ENCODE measurements at places on chromosomes 2 and 18.

DNA sequence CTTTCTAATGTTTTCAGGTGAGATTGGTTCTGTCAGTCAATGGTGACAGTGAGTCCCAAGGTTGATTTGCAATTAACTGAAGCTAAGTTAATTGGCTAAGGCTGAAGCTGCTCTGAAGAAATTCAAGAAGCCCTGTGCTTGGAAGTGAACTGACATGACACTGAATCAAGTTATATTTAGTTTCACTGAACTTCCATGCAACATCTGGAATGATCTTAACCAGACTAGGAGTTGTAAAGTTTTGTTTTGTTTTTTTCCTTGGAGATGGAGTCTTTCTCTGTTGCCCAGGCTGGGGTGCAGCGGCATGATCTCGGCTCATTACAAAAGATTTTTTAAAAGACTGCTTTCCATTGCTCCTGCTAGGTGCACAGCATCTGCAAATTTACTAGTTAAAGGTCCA, 11.4 kb downstream of the SERPINB5 start:
- DNase-seq, result no peak

DNA sequence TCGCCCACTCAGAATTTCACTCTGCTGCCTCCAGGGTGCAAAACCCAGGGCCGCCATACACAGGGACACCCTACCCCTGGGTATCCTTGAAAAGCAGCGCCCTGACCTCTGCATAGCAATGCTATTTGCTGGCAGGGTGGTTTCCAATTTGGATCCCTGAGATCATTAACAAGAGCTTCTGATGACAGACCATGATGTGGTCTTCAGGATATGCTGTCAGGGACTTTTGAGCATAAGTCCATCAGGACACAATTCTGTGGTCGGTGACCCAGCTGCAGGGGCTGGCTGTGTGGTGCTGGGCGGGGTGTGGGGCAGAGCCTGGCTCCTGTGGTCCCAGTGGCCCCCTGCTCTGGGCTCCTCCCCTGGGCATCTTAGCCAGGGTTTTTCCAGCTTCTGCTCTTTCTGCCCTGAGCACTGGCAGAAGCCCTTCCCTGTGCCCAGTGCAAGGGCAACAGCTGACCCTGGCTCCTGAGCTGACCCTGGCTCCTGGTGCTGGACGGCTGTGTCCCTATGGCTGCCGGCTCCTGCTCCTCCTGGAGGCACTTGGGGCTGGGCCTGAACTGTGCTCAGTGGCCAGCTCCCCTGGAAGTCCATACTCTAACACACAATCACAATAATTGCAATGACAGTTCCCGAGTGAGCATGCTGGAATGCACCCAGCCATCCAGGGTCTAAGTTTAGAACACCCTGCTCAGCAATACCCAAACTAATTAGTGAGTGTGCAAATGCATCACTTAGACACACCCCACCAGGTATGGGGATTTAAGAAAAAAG, 271.5 kb downstream of the HDAC4 start:
- DNase-seq, result no peak

DNA sequence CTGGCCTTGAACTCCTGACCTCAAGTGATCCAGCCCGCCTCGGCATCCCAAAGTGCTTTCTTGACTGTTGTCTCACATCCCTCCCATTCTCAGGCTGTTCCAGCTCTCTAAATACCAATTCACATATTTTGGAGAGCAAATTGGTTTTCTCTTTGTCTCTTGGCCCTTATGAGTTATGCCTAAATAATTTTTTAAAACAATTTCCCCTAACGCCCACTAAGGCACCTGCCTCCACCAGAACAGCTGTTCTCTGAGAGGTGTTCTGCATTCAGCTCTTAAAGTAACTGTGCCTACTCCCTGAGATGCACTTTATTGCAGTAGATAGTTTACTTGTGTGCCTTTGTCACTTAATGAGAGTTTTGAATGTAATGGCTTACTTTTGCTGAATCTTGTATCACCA, 6.9 kb downstream of the CCDC195 start:
- DNase-seq, result no peak

DNA sequence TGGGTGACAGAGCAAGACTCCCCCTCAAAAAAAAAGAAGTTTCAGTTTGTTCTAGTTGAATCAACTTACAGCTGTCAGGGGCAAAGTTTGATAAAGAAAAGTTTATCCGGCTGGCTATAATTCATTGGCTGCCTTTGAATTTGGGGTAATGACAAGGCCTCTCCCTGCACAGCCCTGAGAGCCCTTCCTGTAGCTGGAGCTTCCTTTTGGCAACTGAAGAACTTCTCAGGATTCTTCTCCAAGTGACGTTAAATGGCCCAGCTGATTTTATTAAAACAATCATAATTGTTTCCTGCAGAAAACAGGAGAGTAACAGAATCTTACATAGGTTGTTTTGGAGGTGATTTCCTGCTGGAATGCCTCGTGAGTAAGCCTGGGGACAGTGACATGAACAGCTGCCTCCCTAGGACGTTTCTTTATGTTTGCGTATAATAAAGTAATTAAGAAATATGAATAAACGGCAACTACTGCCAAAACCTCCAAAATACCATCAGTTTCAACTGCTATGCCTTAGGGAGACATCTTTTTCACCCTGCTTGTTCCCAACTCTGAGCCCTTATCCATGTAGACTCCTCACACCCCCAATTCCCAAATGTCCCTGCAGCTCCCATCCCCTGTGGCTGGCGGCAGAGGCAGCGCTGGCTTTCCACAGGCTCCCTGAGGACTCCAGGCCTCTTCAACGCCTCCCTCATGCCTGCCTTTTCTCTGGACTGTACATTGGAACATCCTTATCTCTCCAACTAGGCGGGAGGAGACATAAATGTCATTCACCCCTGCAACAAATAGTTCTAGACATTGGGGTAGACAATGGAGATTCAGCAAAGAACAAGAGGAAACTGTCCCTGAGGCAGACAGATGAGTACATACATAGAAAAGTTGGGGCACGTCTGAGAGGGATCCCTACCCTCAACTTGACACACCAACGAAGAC, 59.2 kb upstream of the FZD7 start:
- no peak for DNase-seq

DNA sequence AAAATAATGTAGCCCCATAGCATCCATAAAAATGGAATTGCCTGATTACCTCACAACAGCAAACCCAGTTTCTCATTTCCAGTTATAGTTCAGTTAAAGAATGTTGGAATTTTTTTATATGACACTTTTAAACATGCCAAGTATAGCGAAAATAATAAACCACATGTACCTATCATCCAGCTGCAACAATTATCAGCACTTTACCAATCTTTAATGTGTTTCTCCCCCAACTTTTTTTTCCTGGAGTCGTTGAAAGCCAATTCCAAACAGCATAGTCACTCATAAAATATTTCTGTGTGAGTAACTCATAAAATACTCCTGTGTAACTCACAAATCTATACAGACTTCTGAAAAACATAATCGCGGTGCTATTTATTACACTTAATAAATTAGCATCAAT, 38.1 kb downstream of the SMAD4 start:
- DNase-seq, result no peak

DNA sequence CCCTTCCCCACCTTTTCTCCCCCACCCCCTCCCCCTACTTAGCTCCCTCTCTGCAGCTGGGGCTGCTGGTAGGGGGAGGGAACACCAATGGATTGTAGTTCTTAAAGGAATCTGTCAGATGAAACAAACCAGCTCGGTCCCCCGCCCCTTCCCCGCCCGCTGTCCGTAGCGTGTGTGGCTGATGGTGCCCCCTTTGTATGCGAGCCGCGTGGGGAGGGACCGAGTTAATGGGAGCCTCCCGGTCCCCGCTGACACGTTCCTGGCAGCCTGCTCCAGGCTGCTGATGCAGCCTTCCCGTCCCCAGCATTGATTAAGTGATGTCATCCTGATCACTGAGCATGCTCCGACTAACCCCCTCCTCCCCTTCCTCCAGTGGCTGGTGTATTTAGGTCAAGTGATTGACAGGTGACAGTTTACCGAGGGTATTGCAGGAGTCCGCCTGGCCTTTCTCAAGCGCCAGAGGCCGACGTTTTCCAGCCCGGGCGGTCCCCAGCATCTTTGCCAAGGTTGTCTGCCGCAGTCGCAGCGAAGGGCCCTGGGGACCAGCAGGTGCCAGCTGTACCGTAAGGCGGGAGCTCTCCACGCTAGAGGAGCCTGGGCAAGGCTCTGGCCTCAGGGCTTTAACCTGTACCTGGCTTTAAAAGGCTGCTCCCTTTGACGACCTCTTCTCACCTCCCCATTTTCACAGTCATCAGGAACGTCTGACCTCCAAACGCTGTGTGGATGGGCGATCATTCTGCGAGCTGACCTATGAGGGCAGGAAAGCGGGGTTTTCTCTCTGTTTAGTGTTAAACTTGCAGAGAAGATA, 1.8 kb downstream of the KIF5C start:
- DNase-seq, result no peak

GRCh38 chr2:166628478-166629136, 134.6 kb upstream of the SCN7A start:
- DNase-seq, result no peak

DNA sequence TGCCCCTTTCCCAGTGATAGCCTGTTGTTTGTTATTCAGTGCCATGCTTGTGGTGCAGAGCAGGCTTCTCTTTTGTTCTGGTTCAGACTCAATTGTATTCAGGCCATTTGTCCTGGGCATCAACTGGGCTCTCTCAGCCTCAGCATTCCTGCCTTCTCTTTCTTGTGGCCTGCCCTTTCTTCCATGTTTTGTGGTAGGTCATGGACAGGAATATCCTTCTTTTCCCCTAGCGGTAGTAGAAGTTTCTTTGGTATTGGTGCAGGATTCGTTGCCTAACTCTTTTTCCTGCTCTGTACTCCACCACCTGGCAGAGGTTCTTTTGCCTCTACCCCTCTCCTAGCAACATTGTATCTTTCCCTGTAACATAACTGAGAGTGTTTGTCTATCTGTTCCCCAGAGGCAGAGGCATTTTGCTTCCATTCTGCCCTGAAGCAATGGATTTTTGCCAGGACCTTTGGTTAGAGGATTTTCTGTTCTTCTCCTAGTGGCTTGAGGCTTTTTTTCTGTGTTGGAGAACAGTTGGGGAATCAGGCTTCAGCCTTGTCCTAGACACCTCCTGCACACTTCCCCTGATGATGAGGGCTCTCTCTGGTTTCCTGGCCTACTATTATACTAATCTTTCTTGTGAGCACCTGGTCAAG, 68.5 kb downstream of the NCOA1 start:
- DNase-seq, result no peak

DNA sequence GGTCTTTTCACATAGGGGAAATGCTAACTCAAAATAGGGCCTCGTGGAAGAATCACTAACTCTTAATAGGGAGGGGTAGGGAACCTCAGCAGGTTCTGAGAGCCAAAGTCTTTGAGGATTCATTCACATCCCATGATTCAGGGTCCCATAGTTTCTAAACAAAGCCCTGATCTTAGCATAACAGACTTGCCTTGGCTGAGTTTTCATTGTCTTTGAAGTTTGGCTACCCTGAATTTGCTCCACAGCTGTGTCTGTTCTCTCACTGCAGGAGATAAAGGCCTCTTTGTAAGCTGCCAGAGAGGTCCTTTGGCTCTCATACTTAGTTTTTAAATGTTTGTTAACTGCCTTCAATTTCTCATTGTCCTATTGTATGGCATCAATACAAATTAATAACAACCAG, 54.5 kb downstream of the ZDBF2 start:
- no peak for DNase-seq

DNA sequence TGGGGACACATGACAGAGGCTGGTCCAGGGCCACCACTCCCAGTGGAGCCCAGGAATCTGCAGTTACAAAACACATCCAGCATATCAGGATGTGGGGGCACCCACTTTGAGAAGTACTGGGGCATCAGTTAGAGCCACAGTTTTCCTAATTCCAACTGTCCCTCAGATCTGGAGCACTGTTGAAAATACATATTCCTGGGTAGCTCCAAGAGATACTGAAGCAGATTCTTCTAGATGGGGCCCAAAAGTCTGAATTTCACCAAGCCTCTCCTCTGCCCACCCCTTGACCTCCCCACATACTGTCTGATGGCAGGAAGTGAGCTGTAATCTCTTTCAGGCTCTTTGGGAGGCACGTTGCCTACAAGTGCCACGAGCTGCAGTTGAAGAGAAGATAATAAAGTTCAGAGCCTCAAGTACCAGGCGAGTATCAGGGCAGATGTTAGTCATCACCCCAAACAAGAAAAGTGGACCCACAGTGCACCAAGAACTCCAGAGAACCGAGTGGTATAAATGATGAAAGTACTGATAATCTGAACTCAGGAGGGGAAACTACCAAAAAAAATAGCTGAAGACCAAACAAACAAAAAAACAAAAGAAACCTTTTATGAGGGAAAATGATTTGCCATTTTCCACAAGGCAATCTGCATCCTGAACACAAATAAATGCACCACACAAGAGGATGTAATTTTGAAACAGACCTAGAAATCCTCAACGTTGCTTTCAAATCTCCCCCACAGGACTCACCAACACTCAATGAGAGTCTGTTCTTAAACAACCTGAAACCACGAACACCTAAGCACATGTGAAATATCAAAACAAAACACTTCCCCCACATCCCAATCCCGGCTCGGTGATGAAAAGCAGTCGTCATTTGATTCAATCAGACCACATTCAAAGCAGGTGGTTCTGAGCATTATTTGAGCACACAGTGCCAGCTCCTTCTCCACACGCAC, 98.7 kb downstream of the TCF4 start:
- no peak for DNase-seq

GRCh38 chr2:235746257-235746934, 252.6 kb downstream of the AGAP1 start:
- DNase-seq, result no peak

DNA sequence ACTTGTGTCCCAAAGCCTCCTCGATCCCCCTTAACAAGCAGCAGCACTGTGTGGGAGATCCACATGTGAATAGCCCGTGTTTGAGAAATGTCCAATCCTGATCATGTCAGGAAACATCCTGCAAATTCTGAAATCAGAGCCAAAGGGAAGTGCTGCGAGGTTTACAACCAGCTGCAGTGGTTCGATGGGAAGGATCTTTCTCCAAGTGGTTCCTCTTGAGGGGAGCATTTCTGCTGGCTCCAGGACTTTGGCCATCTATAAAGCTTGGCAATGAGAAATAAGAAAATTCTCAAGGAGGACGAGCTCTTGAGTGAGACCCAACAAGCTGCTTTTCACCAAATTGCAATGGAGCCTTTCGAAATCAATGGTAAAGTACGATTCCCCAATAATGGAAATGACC, at the start of gene MARCO:
Gene MARCO, plus strand, starts transcription at position 164 of the 400 bp plus-strand sequence. Its CDS starts 107 bp downstream, at position 271.
- DNase-seq, result no peak

DNA sequence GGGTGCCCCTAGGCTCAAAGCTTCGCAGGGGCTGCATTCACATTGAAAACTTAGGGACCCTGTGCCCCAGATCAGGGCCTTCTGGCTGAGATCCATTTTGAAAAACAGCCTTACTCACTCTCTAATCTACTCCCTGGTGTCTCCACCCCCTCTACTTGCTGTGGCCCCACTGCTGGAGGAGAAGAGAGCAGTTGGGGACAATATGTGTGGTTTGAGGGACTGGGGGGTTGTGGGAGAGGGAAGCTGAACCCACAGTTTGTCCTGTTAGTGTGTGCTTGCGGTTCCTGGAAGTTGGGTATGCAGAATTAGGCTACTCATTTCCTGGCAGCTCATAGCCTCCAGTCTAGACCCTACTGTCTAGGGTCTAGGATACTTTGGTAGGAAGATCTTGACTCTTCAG, 211.4 kb downstream of the PRKCE start:
- no peak for DNase-seq

- DNase-seq, result no peak
Measured at GRCh38 chr18:78658531-78658930, 321.1 kb upstream of the SALL3 start.

GRCh38 chr18:73235491-73235890, 367.7 kb upstream of the NETO1 start:
- DNase-seq, result no peak

- no peak for DNase-seq
Measured at GRCh38 chr2:131475831-131476230, at the start of gene TUBA3D. TUBA3D (plus strand) TSS chr2:131476119; CDS start chr2:131476200, 81 bp downstream.

GRCh38 chr2:69132960-69133590, 120.1 kb downstream of the ANTXR1 start:
- DNase-seq, result no peak

GRCh38 chr18:11950824-11951223, 30.5 kb upstream of the IMPA2 start:
- no peak for DNase-seq

Data from GF-D8 (cell line).